IMR-90 (cell line): ENCODE measurements at places on chromosomes 4 and X. TPM values are rescaled to one million over a fixed set of nuclear protein-coding genes. Genes with fewer than 3 reads are reported as not detected.
A peak's percentile ranks its signal among the peaks of the same experiment; 100 is the strongest.

The C4orf50 gene
- total RNA-seq, result not detected in 2 replicates

The ARR3 gene
- total RNA-seq, result not detected in 2 replicates

The ARSD gene
- 6.3 and 7.2 TPM in 2 replicates for total RNA-seq

The TKTL1 gene
- total RNA-seq, result not detected in 2 replicates

The NAT8L gene
- total RNA-seq, result not detected in 2 replicates

The RP2 gene
- total RNA-seq, result 17.0 and 23.9 TPM in 2 replicates

The CTAG2 gene
- total RNA-seq, result 23.6 and 27.1 TPM in 2 replicates

The CXCR3 gene
- not detected in 2 replicates for total RNA-seq

The CSAG3 gene
- not detected in 2 replicates for total RNA-seq

The POF1B gene
- total RNA-seq, result not detected in 2 replicates

The XAGE1B gene
- not detected in 2 replicates for total RNA-seq

The MGST2 gene
- total RNA-seq, result 4.8 and 8.1 TPM in 2 replicates

The GAGE12J gene
- total RNA-seq, result not detected in 2 replicates

The GSTCD gene
- total RNA-seq, result 16.7 and 20.3 TPM in 2 replicates

The OPRPN gene
- total RNA-seq, result not detected in 2 replicates

The GABRG1 gene
- total RNA-seq, result not detected in 2 replicates

The GYG2 gene
- total RNA-seq, result 9.2 and 13.1 TPM in 2 replicates

The SPANXN3 gene
- not detected in 2 replicates for total RNA-seq

DNA sequence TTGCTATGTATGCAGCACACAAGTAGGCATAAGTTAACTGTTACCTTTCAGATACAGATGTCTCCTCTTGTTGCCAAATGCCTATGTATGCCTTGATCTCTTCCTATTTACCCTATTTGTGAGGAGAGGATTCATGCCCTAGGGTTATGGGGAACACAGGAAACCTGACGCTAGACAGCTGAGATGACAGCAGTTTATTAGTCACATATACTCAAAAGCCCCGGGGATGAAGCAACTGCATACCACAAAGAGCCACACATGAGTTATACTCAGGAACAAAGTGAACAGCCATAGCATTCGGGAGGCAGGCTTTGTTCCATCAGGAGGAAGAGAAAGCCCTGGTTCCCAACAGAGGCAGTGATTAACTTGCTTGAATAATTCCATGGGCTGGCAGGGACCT is 1011.7 kb upstream of the PCDH7 start:
- DNase-seq, result peak; percentile 88

DNA sequence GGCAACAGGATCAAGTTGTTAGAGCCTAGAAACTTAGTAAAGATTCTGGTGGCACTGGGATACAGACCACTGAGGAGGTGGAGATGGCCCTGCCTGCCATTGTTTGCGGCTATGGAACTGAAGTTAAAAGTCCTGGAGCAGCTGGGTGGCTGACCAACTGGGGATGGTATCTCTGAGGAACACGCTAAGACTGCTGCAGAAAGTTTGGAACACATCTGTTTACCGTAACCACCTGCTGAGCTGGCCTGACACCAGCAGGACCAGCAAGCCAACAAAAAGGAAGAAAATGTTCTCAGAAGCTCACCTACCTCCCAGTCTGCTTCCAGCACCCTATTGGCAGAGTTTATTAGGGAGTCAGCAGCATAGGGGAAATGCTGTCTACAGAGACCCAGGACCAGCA is 17.4 kb upstream of the PACRGL start:
- DNase-seq, result no peak

GRCh38 chrX:112835019-112835418 is 5.6 kb downstream of the AMOT start:
- DNase-seq, result no peak

DNA sequence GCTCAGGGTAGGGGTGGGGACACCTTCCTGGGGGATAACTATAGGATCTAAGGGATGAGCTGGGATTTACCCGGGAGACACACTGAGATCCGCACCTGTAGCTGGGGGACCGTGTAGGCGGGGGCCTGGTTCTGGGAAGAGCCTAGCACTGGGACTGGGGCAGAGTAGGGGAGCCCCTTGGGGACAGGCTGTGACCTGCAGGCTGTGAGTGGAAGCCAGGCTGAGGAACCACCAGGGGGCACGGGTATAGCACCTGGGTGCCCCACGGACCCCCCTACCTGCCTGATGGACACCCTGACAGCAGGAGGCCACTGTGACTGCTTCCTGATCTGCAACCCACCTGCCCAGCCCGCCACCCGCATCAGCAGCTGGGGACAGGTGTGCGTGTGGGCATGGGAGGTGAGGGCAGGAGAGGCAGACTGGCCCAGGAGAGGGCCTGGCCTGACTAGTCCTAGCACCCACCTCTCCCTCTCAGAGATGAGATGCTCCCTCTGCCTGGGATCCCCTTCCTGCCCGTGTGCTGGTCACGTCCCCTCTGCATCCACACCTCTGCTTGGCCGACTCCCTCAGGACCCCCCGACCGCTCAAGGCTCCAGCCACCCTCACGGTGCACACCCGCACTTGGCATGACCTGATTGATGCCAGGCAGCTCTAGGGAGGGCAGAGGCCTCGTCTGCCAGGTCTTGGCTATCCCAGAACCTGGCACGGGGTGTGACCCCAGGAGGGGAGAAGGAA is 94.2 kb upstream of the NKX1-1 start:
- DNase-seq, result no peak

DNA sequence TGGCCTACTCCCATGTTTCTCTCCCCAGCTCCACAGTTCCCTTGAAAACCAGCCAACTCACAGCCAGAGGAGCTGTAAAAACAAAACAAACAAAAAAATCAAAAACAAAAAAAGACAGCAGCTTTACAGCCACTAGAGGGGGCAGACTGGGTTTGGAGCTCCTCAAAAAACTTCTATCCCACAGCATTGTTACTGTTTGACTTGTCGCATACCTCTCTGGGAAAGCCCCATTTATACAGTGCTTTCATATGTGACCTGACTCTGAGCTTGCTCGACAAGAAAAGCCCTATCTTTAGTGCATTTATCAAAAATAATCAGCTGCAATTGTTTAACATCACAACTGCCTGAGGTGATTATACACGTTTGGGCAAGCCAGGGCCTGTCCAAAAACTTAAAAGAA is 21.6 kb downstream of the TSPAN6 start:
- DNase-seq, result peak; percentile 68

- DNase-seq, result no peak
Observed at GRCh38 chr4:165379678-165380064, 863 bp downstream of the CPE start.

GRCh38 chr4:89574176-89574575 is 262.8 kb downstream of the SNCA start:
- DNase-seq, result no peak

- DNase-seq, result no peak
Observed at GRCh38 chr4:80268936-80269335, 2.5 kb downstream of the FGF5 start.

GRCh38 chrX:44621078-44621477 is 78.4 kb upstream of the FUNDC1 start:
- no peak for DNase-seq

DNA sequence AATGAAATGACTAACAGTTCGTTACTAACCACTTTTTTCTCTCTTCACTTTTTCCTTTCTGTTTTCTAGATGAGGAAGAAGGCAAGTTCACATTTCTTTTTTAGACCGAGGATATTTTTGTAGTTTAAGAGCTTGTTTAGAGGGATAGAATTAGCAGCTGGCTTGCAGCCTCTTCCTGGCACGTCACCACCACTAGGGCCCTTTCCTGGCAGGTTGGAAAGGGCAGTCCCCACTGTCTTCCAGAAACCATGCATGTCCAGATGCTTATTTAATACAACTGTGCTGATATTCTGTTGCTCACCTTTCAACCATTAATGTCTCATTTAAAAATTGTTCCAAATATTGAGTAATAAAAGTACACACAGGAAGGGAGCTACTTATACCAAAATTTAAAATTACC is 209.5 kb upstream of the PACRGL start:
- DNase-seq, result no peak

GRCh38 chrX:47228550-47229270 is 4.1 kb upstream of the USP11 start:
- DNase-seq, result no peak

DNA sequence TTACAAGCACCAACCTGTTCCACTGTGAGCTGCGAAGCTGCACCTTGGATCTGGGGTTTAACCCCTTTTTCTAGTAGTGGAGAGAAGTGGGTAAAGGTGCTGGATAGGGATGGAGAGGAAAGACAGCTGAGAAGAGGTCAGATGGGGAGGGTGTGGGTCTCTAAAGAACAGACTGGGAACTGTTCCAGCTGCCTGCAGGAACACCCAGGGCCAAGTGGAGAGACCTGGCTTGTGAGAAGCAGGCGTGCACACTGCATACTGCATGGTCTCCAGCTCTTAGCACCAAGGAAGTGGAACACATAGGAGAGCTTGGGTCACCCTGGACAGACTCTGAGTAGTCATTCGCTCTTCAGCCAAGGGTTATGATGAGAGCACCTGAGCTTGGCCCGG is 16.1 kb downstream of the BCOR start:
- no peak for DNase-seq

GRCh38 chrX:7841084-7841805 is 1.7 kb upstream of the VCX start:
- no peak for DNase-seq

- no peak for DNase-seq
Observed at GRCh38 chr4:2246384-2247127, 4.6 kb upstream of the HAUS3 start.

DNA sequence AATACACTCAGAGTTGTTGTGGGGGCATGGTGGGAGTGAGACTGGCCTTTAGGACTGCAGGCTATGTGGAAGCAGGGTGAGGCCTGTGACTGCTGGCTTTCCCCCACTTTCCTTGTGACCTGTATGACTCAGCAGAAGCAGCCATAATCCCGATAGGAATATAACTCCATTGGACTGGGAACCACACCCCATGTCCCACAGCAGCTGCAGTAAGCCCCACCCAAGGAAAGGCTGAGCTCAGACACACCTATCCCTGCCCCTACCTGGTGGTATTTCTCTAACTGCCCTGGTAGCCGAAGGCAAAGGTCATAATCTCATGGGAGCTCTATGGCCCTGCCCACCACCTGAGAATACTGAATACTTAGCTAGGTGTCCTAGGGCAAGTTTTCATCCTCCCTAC is 169.3 kb downstream of the GC start:
- no peak for DNase-seq

DNA sequence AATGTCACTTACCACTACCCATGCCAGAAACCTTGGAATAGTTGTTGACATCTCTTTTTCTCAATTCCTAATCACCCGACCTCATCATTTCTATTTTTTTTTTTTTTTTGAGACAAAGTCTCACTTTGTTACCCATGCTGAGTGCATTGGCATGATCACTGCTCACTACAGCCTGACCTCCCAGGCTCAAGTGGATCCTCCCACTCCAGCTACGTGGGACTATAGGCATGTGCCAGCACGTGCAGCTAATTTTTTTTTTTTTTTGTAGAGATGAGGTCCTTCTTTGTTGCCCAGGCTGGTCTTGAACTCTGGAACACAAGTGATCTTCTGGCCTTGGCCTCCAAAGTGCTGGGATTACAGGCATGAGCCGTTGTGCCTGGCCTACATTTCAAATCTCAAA is 12.0 kb downstream of the KDM6A start:
- no peak for DNase-seq

GRCh38 chr4:142334931-142335330 is 511.2 kb downstream of the INPP4B start:
- no peak for DNase-seq

DNA sequence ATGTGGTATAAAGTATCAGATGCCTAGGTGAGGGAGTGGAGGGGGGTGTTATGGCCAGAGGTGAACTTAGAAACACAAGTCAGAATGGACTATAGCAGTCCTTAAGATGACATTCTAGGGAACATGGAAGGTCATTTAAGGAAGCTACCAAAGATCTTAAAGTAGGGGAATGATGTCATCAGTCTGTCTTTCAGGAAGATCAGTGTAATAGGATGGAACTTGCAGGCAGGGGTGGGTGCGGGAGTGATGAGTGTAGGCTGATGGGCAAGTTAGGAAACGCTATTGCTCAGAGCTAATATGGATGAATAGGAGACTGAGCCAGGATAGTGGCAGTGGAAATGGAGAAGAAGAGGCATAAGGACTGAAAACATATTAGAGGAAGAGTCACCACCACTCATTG is 27.5 kb upstream of the CWH43 start:
- DNase-seq, result no peak

GRCh38 chr4:27775156-27775555 is 914.5 kb downstream of the STIM2 start:
- DNase-seq, result no peak

DNA sequence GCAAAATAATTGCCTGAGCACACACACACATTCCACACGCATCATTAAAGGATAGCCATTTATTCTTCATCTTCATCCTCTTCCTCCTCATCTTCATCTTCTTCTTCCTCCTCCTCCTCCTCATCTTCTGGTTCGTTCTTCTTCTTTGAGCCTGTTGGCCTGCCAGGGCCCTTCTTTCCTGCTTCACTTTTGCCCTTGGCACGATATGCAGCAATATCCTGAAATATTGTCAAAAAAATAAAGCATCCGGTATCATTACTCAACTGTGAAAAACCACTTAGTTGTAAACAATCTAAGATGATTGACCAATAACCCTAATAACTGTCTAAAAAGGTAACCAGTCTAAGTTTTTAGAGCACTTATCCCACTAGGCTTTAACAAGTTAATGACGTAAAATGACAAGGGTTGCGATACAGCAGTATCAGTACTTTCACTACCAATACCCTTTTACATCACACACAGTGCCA is 2.1 kb downstream of the HMGB2 start:
- peak; percentile 16 for DNase-seq

DNA sequence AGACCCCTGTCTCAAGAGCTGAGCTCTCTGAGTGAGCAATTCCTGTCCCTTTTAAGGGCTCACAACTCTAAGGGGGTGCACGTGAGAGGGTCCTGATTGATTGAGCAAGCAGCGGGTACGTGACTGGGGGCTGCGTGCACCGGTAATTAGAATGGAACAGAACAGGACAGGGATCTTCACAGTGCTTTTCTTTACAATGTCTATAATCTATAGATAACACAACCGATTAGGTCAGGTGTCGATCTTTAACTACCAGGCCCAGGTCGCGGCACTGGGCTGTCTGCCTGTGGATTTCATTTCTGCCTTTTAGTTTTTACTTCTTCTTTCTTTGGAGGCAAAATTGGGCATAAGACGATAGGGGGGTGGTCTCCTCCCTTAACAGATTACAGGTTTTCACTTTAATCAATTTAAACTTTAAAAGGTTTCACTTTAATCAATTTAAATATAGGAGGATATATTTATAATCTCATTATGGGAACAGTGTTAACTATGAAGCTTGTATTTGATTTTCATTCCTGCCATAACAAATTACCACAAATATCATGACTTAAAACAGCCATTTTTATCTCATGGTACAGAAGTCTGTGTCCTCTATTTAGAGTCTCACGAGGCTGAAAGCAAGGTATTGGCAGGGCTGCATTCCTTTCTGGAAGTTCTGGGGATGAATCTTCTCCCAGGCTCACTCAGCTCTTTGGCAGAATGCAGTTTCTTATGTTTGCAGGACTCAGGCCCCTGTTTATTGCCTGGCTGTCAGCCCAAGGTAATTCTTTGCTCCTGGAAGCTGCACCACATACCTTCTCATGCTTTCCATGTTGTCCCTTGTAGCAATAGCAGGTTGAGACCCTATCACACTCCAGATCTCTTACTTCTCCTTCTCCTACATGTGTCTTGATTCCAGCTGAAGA is 5.2 kb downstream of the SPATA4 start:
- DNase-seq, result peak; percentile 49

- no peak for DNase-seq
Observed at GRCh38 chr4:17554568-17554967, 22.4 kb upstream of the LAP3 start.

- DNase-seq, result no peak
Observed at GRCh38 chr4:58809366-58809765, 1699.2 kb upstream of the IGFBP7 start.
